KBM-7 (cell line): ENCODE measurements at places on chromosomes 3 and 15.

- DNase-seq: no peak
These were observed 573.7 kb downstream of the TBL1XR1 start for GRCh38 chr3:176623468-176624150.

- peak; percentile 9 for DNase-seq
These were observed 972 bp downstream of the UBA5 start for GRCh38 chr3:132661101-132661500.

DNA sequence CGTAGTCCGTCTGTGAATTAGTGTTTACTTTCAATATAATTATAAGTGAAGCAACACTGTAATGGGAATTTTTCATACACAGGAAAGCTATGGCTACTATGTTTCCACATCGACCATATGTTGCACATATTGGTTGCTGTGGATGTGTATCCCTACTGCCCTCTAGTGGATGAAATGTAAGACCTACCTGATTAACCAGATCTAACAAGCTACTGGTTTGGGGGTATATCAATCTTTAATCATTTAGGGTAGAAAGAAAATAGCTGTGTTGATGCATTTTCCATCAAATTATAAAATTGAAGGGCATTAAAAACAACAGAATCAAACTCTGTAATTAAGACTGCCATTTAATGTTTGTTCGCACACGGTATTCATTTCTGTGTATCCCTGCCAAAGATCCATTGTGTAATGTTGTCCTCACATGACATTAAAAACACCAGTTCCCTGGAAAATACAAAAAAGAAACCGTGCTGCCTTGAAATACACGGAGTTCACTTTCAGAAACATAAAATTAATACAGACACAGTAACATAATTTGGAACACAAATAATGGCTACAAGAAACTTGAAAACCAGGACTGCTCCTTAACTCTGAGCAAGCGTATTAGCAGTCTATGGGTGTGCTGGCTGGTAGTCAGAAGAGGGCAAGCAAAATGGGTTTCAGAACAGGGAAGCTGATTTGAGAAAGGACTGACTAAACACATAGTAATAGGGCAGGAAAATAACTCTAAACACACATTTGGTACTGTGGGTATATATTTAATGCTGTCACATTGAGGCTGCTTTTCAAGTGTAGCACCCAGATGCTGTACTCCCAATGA is 125.1 kb downstream of the TIGIT start:
- DNase-seq: peak; percentile 71

- no peak for DNase-seq
These were observed 200.1 kb downstream of the SLC9A9 start for GRCh38 chr3:143648218-143648617.

GRCh38 chr15:44719293-44719999 is 8.1 kb downstream of the B2M start:
- peak; percentile 46 for DNase-seq

DNA sequence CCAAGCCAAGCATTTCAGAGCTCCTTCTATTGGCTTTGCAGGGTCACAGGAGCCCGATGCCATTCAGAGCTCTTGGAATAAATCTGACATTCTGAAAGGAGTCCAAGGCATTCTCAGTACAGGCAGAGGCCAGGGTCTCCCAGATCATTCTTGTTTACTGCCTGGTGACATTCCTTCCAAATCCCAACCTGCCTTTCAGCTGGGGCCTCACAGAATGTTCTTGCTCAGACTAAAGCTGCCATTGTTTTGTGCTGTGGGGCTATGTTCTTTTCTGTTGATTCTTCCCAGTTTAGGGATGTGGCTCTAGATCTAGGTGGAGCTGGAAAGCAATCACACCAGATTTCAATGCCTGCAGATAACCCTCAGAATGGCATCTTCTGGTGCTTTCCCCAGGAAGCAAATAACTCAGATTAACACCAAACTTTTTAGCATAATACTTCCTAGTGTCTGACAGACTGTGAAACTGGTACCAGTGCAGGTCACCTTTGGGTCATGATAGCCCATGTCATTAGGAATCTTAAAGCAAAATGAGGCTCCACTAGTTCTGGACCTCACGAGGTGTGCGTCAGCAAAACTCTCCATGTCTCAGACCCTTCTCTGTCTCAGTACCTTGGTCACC is 166.9 kb downstream of the CHST2 start:
- no peak for DNase-seq

DNA sequence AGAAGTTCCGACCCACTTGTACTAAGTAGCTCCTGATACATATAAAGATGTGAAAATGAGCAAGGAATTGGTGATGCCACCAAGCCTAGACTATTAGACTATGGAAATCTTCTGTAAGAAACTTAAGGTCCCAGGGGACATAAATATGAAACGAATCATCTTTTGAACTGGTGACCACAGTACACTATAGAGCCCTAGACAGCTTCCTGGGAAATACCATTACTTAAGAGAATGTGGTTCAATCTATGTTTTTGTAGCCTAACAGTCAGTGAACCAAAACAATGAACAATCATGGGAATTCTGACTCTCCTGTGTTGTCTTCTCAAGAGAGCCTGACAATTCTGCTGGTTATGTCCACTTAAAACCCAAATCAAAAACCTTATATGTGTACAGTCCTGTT is 191.6 kb downstream of the GREM1 start:
- no peak for DNase-seq

DNA sequence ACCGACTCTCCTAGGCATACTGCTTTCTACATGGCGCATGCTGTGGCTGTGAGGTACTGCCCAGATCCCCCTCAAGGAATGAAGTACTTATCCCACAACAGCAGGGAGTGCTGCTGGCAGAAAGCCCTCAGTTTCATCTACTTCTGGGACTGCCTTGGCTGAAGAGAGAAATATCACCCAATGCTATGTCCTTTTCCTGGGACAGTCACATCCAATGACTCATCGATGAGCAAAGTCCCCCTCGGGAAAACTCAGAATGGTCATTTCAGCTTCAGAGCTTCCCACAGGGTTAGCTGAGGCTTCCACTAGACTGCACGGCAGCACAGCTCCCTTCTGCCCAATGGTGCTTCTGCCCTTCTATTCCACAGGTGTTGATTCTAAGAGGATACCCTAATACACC is 3.6 kb upstream of the NMD3 start:
- no peak for DNase-seq

- DNase-seq: no peak
These were observed 52.5 kb downstream of the ADCY5 start for GRCh38 chr3:123396171-123397049.

DNA sequence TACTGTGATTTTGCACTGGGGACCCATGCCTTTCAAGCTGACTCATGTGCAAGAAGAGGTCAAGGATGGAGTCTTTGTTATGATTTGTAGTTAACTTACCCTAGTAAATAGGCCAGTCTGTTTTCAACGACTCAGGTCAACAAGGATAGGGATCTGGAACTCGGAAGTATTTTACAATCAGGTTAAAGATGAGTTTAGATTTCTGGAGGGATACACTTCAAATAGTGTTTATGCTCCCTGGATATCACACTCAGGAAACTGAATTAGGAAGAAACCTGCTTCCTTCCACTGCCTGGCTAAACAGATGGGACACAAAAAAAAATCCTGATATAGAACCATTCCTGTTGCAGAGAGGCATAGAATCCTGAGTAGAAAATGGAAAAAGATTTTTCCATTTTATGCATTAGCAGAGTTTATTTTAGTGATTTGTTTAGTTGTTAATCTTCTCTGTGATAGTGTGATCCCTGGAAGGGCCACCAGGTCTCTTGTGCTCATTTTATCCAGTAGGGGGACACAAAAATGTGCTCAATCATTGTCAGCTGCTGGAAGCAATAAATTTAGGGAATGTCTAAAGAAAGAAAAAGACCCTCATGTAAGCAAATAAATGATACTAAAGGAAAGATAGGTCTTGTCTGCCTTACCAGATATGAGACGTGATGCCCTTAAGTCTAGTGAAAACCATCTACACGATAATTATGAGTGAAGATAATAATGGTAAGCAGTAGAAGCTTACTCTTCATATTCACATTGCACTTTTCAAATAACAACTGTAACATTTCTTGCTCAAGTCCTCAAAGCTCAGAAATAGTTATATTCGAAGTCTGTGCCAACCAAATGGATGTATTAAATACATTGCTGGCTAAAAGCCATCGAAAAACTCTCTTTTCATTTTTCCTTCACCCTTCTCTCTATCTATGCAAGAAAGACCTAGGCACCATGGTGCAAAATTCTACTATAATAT is 452.1 kb upstream of the KCNMB2 start:
- DNase-seq: peak; percentile 31

DNA sequence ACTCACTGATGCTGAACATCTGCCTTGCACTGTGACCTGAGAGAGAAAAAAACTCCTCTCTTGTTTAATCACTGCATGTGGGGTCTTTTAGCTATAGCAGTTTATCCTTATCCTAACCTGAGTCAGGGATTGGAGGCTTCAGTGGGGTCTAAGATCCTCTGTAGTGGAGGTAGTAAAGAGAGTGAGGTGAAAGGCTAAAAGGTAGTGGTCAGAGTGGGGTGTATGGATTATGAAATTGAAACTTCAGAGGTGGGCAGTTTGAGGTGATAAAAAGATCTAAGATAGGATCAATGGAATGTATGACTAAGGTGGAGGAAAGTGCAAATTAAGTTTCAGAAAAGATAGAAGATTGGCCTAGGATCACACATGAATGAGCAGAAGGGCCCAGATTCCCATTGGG is 36.5 kb downstream of the DET1 start:
- DNase-seq: no peak

GRCh38 chr3:99418209-99418635 is 220.2 kb upstream of the COL8A1 start:
- DNase-seq: no peak

DNA sequence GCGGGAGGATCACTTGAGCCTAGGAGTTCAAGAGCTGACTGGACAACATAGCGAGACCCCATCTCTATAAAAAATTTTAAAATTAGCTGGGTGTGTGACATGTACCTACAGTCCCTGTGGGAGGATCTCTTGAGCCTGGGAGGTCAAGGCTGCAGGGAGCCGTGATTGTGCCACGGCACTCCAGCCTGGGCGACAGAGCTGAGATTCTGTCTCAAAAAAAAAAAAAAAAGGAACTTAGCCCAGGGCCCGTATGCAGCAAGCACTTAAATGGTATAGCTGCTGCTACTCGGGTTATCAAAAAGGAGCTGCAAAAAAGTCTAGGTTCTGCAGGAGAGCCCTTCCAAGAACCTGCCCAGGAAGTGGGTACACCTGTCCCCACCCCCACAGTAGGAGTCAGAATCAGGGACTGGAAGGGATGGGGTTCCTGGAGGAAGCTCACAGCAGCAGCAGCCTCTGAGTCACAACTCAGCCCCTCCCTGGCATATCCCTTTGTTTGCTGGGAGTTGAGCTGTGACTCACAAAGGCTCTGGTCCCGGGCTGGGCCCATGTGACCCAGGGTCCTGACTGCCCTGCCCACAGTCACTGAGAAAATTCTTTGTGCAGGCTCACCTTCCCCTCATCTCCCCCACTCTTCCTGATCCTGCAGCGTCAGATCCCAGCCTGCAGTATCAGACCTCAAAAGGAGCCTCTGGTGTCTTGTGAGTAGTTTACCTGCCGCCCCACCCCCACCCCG is at the start of gene SPATA12:
TSS of gene SPATA12 (plus strand) at position 576 of the 733 bp plus-strand sequence. CDS start 13,031 bp downstream, outside the sequence.
- peak; percentile 72 for DNase-seq

DNA sequence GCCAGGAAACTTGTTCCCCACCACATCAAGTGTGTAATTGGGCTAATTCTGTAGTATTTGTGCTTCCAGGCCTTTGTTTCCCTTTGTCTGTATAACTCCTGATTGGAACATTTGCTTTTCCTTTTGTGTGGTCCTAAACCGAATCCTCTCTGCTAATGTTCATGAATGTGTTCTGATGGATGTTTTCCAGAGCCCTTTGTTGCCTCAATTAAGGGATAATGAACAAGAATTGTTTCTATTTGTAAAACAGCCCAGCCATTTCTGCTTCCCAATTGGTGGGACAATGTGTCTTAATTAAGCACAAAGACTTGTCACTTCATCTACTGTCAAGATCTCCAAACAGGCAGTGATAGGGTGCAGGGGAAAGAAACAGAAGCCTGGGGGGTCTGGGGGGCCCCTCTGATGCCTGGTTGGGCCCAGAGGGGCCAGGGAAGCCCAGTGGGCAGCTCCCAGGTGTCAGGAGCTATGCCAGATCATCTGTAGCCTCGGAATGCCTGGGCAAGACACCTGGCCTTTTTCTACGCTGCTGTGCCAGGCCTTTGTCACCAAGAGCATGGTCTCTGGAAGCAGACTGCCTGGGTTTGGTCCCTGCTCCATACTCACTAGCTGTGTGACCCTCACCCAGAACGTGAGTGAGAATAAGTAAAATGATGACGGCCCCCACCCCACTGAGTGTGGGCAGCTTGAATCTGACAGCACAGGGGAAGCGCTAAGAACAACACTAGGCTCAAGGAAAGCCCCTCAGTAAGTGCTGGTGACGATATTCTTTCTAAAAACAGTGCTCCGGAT is 116.6 kb upstream of the PRR20G start:
- no peak for DNase-seq

GRCh38 chr15:74053941-74054529 is 28.3 kb downstream of the GOLGA6A start:
- DNase-seq: peak; percentile 82

DNA sequence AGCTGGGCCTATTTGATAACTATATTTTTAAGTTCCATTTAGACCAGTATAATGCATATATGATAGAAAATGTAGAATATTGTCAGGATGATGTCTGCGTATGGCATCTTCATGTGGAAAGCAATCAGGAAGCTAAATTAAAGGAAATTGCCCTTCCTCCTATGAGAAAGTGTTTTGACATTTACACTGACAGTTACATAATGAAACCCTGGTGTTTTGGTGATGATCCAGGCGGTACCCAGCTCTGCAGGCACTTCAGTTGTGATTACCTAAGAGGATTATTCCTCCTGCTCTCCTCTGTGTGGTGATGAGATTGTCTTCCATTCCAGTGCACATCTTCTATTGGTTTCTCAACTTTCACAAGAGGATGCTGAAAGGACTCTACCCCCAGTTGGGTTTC is 126.5 kb upstream of the MITF start:
- no peak for DNase-seq

DNA sequence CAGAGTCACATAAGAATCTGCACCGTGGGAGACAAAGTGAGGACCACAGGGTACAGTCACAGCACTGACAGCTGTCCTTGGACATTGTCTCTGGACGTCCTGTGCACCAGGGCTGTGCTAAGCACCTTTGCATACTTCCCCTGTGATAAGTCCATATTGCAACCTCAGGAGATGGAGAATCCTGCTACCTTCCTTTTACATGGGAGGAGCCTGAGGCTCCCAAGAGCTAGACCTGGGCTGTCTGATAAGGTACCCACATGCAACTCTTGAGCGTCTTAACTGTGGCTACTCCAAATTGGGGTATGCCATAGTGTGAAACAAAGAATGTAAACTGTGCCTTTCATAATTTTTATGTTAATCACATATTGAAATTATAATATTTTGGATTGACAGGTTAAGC is 2.5 kb upstream of the FETUB start:
- DNase-seq: no peak

GRCh38 chr3:65992106-65992505 is 46.6 kb downstream of the MAGI1 start:
- no peak for DNase-seq

DNA sequence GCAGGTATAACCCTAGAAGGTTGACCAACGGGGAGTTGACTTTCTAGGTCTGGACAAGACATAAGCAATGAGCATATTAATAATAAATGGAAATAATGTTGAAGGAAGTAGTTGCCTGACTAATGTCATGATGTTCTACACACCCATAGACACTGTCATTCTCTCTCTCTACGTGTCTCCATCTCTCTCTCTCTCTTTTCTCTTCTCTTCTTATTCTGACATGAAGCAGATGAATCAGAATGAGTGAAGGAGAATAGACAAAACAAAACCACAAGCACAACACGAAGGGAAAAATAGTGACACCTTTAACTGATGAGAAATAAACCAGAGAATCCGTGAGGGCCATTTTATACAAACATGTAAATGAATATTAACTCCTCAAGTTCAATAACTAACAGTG is 26.7 kb upstream of the CCDC80 start:
- DNase-seq: no peak
